Globus pallidus (tissue), 1 donor: ENCODE measurements at places on chromosomes 4 and X.

GRCh38 chrX:130098210-130098552 lies 12.1 kb downstream of the ELF4 start:
- DNase-seq = no peak

DNA sequence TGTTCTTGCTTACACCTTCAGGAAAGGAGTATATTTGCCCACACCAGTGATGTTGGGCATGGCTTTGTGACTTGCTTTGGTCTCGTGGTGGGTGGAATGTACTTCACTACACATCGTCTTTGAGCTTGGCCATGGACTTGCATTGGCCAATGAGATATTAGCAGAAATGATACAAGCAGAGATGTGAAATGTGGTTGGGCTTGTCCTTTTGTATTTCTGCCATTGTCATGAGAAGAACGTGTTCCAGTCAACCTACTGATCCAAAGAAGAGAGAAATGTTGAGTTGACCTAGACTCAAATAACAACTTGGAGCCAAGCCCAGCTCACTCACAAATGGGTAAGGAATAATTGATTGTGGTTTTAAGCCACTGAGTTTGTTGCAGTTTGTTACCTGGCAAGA lies 138.4 kb upstream of the ARX start:
- no peak for DNase-seq

- DNase-seq = no peak
Observed at GRCh38 chr4:95091272-95091671, 333.5 kb downstream of the BMPR1B start.

- no peak for DNase-seq
Observed at GRCh38 chrX:85309717-85310116, 65.9 kb downstream of the ZNF711 start.

GRCh38 chr4:149885896-149886295 lies 70.3 kb upstream of the IQCM start:
- DNase-seq = no peak

DNA sequence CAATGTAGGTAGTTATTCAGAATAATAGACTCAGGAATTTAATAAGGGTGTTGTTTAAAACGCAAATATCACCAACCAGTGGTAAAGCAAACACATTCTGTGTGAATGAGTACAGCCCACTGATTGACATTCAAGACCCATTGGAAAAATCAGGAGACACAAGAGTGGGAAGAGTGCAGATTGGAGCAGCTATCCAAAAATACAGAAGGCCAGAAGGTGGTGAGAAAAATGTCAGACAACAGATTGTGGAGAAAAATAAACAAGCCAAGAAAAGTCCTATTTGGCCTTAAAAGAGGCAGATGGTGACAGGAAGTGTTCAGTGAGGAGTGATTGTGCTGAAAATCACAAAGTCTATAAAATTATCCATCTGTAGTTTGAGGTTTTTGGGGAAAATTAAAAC lies 39.3 kb downstream of the CPE start:
- DNase-seq = peak; percentile 33
